Brain (organoid and tissue), 16 donors: ENCODE measurements at places on chromosomes 1 and 21.

GRCh38 chr1:57854436-57854835, 430.6 kb upstream of the DAB1 start:
- DNase-seq, result peak; percentile 27

DNA sequence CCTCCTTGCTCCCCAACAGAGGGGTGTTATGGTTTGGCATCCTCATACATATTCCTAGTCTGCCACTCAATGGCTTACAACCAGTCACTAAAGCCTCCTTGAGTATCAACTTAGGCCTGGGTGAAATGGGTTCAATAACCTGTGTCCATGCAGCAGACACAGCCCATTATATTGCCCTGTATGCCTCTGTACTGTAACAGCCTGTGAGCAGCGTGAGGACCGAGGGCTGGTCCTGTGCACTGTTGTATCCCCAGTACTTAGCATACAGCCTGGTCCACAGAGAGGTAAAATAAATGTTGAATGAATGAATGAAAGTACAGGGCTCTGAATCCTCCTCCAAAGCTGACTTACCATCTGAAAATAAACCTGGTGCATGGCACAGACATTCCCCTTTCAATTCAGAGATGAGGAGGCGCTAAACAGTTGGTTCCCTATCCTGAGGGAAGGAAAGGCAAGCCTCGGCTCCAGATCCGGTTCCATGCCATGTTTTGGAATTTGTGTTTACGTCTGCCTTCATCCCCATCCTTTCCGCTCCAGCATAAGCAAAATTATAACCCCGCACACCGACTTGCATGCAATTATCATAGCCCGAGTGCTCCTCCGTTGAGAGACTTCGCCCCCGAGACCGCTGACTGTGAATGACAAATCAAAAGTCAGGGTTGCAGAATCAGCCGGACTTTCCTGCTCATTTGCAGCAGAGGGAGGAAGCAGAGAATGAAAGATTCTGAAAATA, 45.0 kb upstream of the DNAJC6 start:
- DNase-seq, result peak; percentile 92

- DNase-seq, result no peak
These were observed 3.8 kb downstream of the PBXIP1 start for GRCh38 chr1:154951901-154952657.

DNA sequence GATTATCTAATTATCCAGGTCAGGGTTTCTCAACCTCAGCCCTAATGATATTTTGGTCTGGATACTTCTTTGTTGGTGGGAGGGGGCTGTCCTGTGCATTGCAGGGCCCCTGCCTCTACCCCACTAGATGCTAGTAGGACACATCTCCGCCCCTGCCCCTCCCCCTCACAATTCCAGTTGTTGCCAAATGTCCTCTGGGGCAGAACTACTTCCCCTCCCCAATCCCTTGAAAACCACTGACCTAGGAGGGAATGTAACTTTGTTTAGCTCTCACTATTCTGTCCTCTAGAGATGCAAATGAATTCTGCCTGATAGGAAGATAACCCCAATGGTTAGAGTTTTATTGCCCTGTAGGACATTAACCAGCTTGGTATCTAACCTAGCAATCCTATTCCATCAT, 8.1 kb downstream of the CACNA1S start:
- DNase-seq, result no peak

GRCh38 chr1:48007047-48007446, 9.9 kb upstream of the TRABD2B start:
- no peak for DNase-seq

DNA sequence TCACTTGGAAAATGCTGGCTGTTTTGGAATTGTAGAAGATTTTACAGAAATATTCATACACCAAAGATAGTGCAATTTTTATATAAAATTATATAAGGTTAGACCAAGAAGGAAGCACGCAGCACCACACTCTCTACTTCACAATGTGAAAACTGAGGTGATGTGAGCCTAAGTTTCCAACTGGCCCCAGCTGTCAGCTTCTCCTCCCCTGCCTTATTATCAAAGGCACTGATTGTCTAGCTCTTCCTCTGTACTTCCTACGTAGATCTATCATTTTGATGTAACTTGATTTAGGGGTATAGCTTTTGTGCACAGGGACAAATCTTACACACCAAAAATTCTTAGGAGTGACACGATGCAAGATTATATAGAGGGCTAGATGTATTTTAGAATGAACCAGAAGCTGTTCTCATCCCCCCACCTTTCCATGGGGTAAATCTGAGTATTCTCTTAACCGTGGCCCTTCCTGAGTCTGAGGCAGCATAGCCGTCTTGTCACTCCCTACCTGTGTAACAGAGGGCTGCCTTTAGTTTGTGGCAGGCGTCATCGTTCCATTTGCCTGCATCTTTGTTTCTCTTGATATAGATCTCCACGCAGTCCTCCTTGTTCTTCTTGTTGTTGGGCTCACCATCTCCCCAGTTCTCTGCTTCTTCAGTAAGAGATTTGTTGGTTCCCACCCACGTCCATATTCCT, 3.4 kb downstream of the SELL start:
- DNase-seq, result no peak

DNA sequence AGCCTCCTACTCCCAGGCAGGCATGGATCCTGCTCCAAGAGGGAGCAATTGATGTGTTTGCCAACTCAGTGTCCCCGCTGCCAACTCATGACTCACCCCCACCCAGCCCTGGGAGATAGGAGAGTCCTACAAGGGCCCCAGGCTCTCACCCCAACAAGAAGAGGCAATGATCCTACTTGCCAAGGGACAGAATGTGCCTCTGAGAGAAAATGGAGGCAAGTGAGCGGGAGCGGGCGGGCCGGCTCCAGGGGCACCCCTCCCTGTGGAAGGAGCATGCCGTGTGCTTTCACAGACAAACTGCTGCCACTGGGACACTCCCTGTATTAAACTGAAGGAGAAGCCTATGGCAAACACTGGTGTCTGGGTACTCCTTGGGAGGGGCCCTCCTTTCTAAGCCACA, 16.7 kb downstream of the PKP1 start:
- no peak for DNase-seq

GRCh38 chr1:26529655-26530409, at the start of gene RPS6KA1:
Gene RPS6KA1, plus strand, starts transcription at chr1:26529761. Its CDS starts 160 bp downstream, at chr1:26529921.
- DNase-seq, result peak; percentile 91

- no peak for DNase-seq
These were observed 210.3 kb downstream of the TPR start for GRCh38 chr1:186164773-186165172.

DNA sequence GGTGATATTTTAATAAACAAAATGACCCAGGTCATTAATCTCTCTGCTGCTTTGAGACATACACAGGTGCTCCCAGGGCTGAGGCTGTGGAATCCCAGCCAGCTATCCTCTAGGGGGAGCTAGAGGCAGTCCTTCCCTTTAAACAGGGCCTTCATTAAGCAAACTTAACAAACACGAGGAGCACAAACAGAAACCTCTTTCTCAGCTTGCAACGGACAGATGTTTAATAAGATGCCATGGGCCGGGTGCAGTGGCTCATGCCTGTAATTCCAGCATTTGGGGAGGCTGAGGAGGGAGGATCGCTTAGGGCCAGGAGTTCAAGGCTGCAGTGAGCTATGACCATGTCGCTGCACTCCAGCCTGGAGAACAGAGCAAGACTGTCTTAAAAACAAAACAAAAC, 106.7 kb downstream of the HIVEP3 start:
- DNase-seq, result peak; percentile 63
